Posterior vena cava (tissue), 2 donors: ENCODE measurements at places on chromosomes 7 and 10. TPM values are rescaled to one million over a fixed set of nuclear protein-coding genes. Genes with fewer than 3 reads are reported as not detected.

The NCF1 gene
- total RNA-seq = 1.8 TPM

The FKBP6 gene
- not detected for total RNA-seq

The SPDYE16 gene
- 0.10 TPM for total RNA-seq

The EPO gene
- total RNA-seq = not detected

The NODAL gene
- not detected for total RNA-seq

The CFAP58 gene
- total RNA-seq = 0.46 TPM

The GRM3 gene
- not detected for total RNA-seq

The ERCC6 gene
- total RNA-seq = 17.3 TPM

The AKR1C4 gene
- not detected for total RNA-seq

The CLRN3 gene
- total RNA-seq = not detected

The TMEM213 gene
- not detected for total RNA-seq

The MEPCE gene
- 21.8 TPM for total RNA-seq
